ENCODE measurements at places on chromosomes 7 and 10.
A peak's percentile ranks its signal among the peaks of the same experiment; 100 is the strongest.

GRCh38 chr10:132493756-132494290, 43.8 kb upstream of the INPP5A start:
- no peak for DNase-seq

- DNase-seq, result no peak
Observed at GRCh38 chr10:28551086-28551485, 18.2 kb downstream of the WAC start.

DNA sequence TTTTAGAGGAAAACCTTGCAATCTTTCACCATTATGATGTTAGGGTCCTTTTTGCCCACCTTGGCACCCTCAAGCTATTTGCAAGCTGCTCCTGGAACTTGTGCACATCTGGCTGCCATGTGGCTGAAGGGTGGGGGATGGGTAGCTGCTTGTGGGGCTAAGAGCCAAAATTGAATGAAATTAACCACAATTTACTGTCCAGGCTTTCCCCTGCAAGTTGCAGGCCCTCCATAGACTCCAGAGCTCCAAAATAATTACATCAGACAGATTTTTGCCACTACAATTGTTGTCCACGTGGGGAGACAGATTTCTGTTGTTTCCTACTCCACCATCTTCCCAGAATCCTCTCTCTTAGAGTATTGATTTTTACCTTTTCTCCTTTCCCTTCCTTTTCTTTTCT, 19.1 kb downstream of the PI4K2A start:
- DNase-seq, result no peak

- no peak for DNase-seq
Observed at GRCh38 chr10:131175891-131176290, 135.6 kb downstream of the TCERG1L start.

GRCh38 chr7:29839302-29839701, 33.0 kb downstream of the WIPF3 start:
- peak; percentile 15 for DNase-seq
